ENCODE measurements at places on chromosomes 11 and 22. TPM values are rescaled to one million over a fixed set of nuclear protein-coding genes. Genes with fewer than 3 reads are reported as not detected.

- no peak overlapping the region for H3K27ac ChIP-seq
- no peaks in the 10 kb centered on the region for H3K4me1 ChIP-seq
- no peak overlapping the region for H3K4me3 ChIP-seq
- H3K27me3 ChIP-seq, result no peaks in the 10 kb centered on the region
Measured at GRCh38 chr11:121435132-121435531, 17.0 kb upstream of the SORL1 start.

- no peak overlapping the region for H3K27ac ChIP-seq
- no peaks in the 10 kb centered on the region for H3K27me3 ChIP-seq
- no peaks in the 10 kb centered on the region for H3K36me3 ChIP-seq
- H3K4me1 ChIP-seq, result no peaks in the 10 kb centered on the region
Measured at GRCh38 chr22:34344702-34345101, 424.4 kb upstream of the LARGE1 start.

DNA sequence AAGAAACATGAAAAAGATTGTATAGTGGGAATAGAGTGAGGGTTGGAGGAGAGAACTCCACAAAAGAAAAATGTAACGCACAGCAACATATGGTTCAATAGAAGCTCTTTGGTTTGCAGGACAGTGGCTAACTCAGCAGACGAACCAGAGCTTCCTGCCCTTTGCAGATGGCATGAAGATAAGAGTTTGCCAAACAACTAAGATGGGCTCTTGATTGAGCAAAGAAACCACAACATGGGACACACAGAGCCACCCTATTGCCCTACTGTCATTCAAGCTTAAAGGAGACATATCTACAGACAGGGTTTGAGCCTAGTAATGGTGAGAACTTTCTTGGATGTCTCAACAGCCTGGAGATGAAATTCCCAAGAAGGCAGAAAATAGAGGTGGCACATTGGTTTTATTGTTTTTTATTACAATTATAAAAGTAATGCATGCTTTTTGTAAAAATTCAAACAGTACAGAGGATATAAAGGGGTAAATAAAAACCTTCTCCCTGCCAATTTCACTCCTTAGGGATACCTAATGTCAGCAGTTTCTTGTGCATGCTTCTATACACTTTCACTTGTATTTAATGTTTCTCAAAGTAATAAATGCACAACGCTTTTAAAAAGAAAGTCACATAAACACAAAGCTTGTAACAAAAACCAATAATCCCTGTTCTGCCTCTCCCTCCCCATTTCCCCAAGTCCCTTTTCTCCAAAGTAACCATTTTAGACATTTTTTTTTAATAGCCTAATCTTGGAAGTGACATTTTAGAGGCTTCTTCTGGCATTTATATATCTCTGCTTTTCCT, 63.7 kb downstream of the COPB1 start:
- H3K4me1 ChIP-seq, result no peaks in the 10 kb centered on the region
- H3K27ac ChIP-seq, result no peak overlapping the region
- H3K4me3 ChIP-seq, result no peak overlapping the region
- DNase-seq, result no peak
- H3K27me3 ChIP-seq, result no peaks in the 10 kb centered on the region

The FAM111B gene
- total RNA-seq, result 2.2 TPM

The DHCR7 gene
- 17.8 TPM for total RNA-seq

The CST6 gene
- total RNA-seq, result 5.9 TPM

The FGF3 gene
- total RNA-seq, result not detected

The MMP12 gene
- not detected for total RNA-seq

Measured in kidney (tissue), 22 donors.